ENCODE measurements at places on chromosomes 7 and 10.

GRCh38 chr7:25068502-25069213 is 56.4 kb downstream of the CYCS start:
- no peak for DNase-seq

DNA sequence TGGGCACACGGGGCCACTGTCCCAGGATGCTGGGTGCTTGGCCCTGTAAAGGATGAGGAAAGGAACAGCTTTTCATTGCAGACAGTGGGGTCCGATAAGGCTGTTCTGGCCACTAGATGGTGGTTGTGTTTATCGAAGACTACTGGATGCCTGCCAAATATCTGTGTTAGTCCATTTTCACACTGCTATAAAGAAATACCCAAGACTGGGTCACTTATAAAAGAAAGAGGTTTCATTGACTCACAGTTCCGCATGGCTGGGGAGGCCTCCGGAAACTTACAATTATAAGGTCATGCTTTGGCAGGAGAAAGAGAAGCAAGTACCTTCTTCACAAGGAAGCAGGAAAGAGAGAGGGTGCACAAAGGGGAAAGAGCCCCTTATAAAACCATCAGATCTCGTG is 32.2 kb upstream of the GARS1 start:
- no peak for DNase-seq

DNA sequence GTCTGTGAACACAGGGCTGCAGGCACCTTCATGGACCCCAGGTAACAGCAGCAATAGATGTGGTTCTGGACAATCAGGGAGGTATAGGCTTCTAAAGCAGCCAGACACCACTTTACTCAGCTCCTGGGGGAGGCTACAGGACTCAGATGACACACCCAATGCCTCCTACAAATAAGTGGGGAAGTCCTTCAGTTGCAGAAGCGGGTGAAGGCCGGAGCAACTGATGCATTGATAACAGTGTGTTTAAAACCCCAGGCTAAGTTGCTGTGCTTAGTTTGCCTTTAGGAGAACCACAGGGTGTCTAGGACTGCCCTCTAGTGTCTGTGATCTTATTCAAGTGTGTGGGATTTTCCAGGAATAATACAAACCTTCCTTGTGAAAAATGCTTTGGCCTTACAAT is 5.9 kb upstream of the ITGA8 start:
- DNase-seq: peak; percentile 78

DNA sequence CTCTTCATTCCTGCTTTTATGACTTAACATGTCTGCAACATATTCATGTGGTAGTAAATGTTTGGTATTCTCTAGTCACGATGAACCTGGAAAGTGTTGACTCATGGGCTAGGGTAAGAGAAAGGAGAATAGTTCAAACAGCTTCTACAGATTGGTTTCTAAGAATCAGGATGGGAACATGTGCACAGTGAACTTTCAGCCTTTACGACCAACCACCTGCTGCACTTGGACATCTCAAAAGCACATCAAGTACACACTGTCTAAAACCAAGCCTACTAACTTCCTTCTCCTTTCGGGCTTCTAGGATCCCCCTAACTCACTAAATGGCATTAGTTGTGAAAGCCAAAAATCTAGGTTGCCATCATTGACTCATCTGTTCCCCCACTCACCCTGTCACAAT is 85.5 kb downstream of the CUL2 start:
- no peak for DNase-seq

DNA sequence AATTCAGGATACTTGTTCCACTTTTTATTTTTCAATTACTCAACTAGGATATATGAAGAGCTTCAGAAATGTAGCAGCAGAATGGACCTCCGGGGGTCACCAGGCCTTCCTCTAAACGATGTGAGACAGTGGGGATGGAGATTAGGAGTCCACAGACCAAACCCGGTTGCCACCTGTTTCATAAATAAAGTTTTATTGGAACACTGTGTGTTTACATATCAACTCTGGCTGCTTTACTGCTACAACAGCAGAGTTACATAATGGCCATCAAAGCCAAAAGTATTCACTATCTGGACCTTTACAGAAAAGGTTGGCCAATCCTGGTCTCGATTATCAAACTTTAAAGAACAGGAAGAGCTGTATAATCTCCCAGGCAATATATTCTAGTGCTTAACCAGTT is 30.8 kb downstream of the RAPGEF5 start:
- no peak for DNase-seq

DNA sequence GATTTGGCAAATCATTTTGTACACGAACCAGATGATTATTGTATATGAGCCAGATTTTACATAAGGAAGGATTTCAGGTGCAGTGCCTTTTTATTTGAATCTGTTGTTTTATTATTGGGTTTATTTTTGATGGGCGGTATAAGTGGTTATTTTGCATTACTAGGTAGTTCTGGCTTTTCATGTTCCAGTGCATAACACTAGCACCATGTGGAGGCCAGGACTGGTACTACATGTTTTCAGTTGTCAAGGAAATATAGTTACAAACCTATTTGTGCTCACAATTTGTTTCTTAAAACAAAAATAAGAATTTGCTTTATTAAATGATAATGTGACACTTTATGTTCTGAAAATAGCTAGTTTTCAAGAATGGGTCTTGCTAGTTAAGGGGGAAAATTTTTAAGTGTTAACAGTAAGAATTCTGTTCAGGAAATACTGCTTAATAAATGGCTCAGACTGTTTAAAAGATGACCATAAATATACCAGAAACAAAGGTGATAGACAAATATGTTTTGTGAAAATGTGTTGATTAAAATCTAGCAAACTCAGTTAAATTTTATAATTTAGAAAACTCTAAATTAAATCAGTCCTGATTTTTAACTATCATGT is 7.1 kb upstream of the SEMA3E start:
- peak; percentile 65 for DNase-seq

- no peak for DNase-seq
Observed at GRCh38 chr7:10940704-10941355, 32.8 kb upstream of the PHF14 start.

GRCh38 chr10:110755781-110756180 is 111.6 kb downstream of the RBM20 start:
- DNase-seq: no peak

DNA sequence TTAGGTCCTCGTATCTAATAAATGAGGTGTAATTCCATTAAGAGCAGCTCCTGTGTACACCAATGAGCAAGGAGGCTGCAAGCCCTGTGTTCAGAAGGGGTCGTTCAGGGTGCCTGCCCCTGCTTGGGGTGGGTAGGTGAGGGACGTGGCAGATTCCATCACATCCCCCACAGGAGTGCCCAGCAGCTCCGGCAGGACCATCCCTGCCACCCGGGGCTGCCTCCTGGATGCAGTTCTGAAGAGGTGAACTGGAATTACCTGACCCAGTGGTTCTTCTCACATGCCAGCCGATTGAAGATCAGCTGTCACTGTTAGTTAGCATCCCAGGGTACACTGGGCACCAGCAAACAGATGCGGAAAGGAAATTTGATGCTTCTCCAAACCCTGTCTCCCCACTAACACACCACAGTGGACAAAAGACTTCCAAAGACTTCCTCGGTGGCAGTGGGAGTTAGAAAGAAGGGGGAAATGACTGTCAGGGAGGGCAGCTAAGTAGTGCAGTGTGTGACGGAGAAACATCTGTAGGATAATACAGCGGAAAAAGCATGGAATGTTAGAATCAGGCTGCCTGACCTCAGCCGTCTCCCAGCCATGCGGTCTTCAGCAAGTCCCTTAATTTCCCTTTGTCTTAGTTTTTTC is 313.6 kb upstream of the ZMIZ1 start:
- DNase-seq: no peak

DNA sequence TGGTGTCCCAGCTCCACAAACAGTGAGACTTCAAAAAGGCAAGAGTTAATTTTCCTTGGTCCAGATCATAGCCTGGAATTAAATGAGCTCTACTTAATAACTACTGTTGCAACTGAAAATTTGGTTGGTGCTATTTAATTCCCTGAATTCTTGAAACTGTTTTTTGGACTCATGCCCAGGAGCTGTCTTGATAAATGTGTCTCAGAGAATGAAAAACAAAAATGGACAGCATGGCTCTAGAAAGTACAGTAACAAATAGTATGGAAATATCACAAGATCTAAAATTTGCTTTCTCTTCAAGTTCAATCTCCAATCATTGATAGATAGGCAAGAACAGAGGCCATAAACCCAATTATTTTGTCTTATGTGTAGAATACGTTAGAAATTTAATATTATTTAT is 42.5 kb downstream of the CCDC71L start:
- DNase-seq: no peak

- DNase-seq: peak; percentile 33
Observed at GRCh38 chr10:75395932-75396630, 5.5 kb downstream of the ZNF503 start.

DNA sequence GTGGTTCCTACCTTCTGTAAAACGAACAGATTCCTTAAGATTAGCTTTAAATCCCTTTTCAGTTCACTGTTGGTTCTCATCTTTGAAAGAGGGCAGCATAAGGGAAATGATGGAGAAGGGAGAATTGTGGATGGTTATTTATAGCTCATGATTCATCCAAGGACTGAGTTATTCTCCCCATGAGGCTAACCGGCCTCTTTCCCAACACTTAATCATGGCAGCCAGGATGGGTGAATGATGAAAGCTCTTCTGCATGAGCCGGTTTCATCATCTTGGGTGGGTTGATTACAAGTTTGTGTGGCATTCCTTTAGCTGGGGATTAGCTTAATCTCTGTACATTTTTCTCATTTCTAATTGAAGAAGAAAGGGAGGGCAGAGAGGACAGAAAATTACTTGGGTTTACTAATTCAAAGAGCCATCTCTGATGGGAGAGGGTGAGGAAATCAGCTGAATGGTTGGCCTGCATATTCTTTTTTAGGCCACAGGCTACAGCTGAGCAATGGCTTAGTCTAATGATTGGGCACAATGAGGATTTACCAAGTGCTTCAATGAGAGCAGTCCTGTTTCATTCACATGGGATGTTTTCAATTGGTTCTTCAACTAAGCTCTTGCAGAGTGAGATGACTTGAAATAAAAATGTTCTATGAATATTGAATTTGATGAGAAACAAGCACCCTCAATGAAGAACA is 250.0 kb downstream of the BMPER start:
- DNase-seq: no peak

GRCh38 chr7:148461392-148462179 is 129.0 kb upstream of the C7orf33 start:
- no peak for DNase-seq

DNA sequence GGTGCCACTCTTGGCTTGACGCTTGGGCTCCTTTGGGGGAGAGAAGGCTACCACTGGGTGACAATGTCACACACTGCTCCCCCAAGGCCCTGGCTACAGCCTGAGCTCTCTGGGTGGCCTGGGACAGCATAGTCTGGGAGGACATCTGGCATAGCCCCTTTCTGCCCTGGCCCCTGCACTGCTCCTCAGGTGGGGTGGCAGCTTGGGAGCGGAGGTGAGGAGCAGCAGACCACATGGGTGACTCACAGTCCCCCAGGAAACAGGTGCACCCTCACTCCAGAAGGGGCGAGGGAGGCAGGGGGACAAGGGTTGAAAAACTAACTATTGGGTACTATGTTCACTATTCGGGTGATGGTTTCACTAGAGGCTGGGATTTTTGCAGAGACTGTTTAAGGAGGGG is 45.2 kb downstream of the NPTX2 start:
- DNase-seq: no peak

GRCh38 chr10:5854131-5854475 is 35.6 kb downstream of the ANKRD16 start:
- no peak for DNase-seq

- DNase-seq: no peak
Observed at GRCh38 chr10:68566351-68566750, 6.2 kb downstream of the TET1 start.

- DNase-seq: no peak
Observed at GRCh38 chr7:126790763-126791162, 462.0 kb downstream of the GRM8 start.

DNA sequence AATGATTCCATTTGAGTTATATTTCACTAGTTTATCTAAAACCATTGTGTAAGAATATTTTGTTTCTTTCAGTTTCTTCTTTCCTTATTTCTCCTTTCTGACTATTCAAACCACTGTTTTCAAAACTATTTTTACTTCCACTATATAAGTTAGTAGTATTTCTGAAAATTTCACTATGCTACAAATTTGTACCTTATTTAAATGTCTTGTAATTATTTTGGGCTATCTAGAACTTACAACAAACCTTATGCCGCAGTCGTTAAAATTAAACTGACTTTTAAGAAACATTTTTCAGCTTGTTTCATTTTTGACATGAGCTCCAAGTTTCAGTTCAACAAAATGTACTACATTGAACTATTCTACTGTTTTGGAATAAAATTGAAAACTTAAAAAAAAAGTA is 1.8 kb downstream of the TFEC start:
- no peak for DNase-seq

DNA sequence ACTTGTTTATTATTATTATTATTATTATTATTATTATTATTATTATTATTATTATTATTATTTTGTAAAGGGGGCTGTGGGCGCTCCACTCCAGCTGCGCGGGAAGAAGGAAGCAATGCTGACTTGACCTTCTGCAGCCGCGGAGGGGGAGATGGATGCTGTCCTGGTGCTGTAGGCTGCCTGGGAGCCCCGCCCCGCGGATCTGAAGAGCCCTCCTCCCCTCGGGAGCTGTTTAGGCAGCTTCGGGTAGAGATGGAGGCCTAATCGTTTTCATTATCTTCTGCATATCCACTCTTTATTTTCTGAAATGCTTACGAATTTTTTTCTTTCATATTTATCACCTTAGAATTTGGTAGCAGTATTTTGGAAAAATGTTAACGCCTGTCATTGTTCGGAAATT is 101.2 kb upstream of the KLF6 start:
- peak; percentile 88 for DNase-seq

DNA sequence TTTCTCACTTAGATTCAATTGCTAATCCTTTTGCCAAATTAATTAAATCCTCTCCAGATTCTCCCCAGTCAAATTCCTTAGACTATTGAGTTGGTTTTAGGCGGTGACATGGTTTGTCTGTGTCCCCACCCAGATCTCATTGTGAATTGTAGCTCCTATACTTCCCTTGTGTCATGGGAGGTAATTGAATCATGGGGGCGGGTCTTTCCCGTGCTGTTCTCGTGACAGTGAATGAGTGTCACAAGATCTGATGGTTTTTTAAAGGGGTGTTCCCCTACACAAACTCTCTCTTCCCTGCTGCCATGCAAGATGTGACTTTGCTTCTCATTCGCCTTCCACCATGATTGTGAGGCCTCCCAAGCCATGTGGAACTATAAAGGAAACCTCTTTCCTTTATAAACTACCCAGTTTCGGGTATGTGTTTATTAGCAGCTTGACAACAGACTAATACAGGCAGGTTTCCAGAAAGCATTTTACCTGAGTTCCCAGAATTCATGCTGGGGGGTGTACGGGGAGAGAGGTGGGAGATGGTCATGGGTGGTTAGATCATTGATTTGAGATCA is 44.7 kb upstream of the GARS1 start:
- peak; percentile 51 for DNase-seq

DNA sequence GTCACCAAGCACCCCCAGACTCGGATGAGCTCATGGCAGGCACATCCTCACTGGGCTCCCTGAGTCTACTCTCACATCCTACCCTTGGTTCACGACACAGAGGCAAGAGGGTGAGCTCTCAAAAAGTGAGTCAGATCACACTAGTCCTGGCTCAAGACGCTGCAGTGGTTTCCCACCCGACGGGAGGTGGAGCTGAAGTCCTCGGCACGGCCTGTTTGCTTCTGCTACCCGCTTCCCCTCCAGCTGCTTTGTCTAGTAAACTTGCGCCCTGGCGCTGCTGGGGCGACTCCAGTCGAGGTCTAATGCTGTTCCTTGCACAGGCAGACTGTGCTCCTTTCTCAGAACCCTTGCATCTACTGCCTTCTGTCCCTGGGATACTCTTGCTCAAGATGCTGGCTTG is 13.5 kb upstream of the SFMBT2 start:
- DNase-seq: peak; percentile 24

Data from mesendoderm (in vitro differentiated cells).